Stimulated activated CD4-positive, alpha-beta T cell treated with anti-CD3 and anti-CD28 coated beads, Interleukin-15, amount 100 ng/mL, for 1 hour (primary cell): ENCODE measurements at places on chromosomes 11 and 22.

- no peak for DNase-seq
Observed at GRCh38 chr11:101446726-101447125, 137.1 kb downstream of the TRPC6 start.

- no peak for DNase-seq
Observed at GRCh38 chr11:88508759-88509581, 171.4 kb upstream of the CTSC start.

- DNase-seq, result no peak
Observed at GRCh38 chr22:23182309-23183060, 2.2 kb downstream of the BCR start.

GRCh38 chr11:84747871-84748270 lies 879.3 kb downstream of the DLG2 start:
- no peak for DNase-seq

DNA sequence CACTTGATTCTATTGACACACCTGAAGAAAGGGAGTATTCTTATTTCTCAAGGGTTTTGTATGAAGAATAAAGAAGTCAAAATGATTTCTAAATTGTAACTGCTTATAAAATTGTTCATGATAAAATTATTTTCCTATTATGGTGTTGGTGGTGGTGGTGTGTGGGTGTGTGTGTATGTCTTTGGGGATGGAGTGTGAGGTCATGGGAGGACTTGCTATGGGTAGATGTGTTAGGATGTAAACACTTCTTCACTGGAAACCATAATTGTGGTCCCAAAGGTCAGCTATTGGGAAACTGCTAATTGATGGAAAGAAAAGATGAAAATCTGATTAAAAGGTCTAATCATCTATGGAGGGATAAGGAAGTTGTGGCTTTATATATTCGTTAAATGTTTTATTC lies 5.1 kb downstream of the TRIM22 start:
- no peak for DNase-seq

DNA sequence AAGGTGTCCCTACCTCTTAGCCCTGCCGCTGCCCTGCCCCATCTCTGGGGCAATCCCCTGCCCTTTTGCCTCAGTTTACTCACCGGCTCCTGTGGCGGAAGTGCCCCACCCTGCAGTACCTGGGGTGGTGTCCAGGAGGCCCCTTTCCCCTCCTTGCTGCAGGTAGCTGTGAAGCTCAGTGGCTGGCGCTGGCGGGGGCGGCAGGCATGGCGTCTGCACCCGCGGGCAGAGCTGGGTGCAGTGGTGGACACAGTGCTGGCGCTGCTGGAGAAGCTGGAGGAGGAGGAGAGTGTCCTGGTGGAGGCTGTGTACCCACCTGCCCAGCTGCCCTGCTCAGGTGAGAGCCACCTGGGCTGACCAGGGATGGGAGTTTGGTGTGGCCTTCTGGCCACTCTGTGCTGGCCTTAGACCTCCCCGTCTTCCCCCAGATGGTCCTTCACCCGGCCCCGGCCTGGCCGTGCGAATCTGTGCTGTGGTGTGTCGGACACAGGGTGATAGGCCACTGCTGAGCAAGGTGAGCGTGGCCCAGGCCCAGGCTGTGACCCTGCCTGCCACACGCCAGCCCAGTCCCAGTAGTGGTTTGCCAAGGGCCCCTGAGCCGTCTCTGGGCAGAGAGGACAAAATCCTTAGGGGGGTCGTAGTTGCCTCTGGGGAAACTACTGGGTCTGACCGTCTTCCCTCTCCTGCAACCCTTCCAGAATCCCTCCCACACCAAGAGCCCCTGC lies 4.0 kb downstream of the CARNS1 start:
- DNase-seq, result no peak

- no peak for DNase-seq
Observed at GRCh38 chr11:58165504-58166106, 23.3 kb upstream of the OR9Q2 start.

- DNase-seq, result no peak
Observed at GRCh38 chr11:134647066-134647743, 235.2 kb upstream of the B3GAT1 start.

- no peak for DNase-seq
Observed at GRCh38 chr22:29093501-29094300, 20.9 kb downstream of the KREMEN1 start.

DNA sequence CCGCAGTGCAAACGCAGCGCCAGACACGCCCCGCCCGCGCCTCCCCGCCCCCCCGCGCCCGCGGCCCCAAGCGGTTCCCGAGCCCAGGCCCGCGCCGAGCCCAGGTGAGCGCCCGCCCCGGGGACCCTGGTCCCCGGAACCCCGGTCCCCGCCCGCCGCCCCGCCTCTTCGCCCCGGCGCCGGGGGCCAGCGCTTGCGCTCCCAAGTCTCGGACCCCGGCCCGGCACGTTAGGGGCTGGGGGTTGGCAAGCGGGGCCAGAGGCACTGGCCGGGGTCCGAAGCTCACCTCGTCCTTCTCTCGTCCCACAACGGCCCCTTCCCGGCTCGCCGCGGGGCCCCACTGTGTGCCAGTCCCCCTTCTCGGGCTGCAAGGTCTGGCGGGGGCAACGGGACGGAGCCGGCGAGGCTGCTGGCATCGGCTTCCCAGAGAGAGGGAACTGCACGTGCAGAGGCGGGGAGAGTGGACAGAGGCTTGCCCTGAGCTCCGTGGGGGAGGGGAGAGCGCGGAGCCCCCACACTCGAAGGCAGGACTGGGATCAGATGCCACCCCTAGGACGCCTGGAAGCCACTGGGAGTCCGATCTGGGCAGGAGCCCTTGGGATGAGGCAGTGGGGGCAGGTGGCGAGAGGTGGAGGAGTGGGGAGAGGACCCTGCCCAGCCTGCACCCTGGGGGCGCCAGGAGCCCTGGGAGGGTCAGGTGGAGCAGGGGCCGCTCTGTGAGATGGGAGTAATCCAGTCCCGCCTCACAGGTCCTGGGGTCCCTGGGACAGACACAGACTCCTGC lies 1.8 kb upstream of the AIFM3 start:
- no peak for DNase-seq

DNA sequence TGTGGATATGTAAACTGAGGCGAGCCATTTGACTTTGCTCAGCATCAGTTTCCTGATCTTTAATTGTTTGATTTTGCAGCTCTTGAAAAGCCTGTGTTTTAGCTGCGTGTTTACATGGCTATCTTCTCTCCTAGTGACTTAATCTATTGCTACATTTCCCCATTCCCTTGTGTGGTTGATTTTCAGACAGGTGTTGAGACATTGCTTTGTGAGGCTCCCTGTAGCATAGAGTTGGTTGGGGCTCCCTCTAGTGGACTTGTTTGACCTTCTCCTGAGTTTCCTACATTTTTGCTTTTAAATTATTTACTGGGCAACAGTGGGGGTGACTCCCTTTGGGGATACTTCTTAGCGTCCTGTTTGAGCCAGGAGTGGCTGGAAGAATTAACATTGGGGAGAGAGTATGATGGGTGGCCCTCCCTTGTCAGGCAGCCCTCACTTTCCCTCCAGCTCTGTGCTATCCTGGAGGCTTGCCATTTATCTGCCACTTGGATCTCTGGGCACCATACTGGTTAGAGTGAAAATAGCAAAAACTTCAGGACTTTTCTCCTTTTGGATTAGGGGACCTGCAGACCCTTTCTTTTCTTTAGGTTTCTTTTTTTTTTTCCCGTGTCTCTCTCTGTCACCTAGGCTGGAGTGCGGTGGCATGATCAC lies 9.2 kb upstream of the CBL start:
- DNase-seq, result no peak

DNA sequence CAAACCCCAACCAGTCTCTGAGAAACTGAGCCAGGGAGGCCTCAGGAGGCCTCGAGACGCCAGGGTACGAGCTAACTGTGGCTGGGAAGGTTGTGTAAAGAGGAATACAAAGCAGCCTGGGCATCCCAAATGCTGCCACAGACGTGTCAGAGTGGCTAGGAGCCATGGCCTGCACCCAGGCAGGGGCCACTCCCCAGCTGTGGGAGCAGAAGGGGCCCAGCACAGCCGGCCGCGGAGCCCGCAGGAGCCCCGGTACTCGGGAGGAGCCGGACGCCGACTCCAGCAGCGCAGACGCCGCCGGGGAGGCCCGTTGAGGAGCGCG lies 349.8 kb upstream of the B3GAT1 start:
- no peak for DNase-seq

GRCh38 chr11:107916671-107917241 lies 11.5 kb upstream of the RAB39A start:
- no peak for DNase-seq

DNA sequence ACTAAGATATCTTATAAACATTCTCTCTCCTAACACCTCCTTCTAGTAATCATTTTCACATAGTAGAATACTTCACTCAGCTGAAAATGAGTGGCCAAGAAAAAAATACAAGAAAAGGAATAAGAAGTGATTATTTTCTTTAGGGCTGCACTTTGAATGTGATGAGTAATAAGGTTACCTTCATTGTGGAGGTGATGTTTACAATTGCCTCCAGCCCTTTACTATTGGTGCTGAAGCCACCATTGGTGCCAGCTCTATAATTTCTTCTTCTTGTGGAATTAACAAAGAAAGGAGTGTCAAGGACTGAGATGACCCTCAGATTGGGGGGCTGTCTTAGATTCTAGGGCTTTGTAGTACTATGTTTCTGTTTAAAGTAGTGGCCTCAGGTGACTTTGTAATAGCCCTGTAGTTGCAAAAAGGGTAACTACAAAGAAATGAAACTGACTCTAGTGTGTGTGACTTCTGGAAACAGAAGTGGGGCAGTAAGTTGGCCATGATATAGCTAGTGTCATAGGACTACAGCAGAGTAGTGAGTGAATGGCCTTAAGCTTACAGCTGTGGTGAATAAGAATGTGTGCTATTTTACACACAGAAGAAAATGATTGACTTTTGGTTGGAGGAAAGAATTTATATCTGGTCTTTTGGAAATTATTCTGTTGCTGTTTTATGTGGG lies 287.2 kb downstream of the TMEM135 start:
- DNase-seq, result no peak
